GM13977 (cell line): ENCODE measurements at places on chromosomes 16 and 17.

DNA sequence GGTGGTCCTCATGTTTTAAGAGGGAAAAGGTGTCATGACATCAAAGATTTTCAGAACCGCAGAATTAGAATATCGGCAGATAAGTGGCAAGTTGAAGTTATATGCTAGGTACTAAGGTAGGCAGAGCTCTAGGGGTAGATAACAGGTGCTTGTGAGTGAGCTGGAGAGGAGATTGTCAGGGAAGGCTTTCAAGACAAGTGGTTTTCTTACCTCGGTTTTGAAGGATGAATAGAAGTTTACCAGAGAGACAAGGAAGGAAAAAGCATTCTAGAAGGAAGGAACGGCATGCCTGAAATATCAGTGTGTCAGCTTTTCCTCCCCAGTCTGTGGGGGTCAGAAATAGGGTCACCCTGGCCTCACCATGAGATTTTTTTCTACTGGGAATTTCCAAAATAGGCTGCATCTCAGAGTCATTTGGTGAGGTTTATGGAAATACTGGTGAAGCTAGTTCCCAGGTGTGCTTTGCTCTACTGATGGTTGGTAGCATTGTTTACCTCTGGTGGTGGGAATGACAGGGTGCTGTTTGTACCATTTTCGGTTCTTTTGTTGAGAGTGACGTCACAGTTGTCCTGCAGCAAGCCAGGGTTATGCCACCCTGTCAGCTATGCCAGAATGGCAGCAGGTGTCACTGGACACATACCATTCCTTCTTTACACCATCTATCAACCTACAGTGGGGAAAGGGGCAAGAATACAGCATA is 112.5 kb downstream of the MSI2 start:
- DNase-seq = no peak

- DNase-seq = no peak
These were observed 1.5 kb upstream of the FAAP100 start for GRCh38 chr17:81553616-81554181.

GRCh38 chr16:27432558-27432957 is 30.6 kb downstream of the IL21R start:
- no peak for DNase-seq

DNA sequence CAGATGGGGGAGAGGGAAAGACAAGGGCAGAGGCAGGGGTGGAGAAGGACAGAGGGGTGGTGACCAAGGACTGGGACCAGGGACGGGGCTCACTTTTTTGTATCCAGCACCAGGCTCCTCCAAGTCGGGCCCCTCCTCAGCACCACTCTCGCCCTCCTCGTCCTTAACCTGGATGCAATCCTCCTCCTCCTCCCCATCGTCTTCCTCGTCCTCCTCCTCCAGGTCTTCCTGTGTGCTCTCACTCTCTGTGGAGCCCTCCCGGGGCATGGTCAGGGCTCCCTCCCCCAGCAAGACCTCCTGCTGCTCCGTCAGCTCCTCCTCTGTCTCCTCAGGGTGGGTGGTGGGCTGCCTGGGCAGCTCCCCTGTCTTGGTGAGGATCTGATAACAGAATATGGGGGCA is 16.8 kb downstream of the G6PC3 start:
- no peak for DNase-seq

DNA sequence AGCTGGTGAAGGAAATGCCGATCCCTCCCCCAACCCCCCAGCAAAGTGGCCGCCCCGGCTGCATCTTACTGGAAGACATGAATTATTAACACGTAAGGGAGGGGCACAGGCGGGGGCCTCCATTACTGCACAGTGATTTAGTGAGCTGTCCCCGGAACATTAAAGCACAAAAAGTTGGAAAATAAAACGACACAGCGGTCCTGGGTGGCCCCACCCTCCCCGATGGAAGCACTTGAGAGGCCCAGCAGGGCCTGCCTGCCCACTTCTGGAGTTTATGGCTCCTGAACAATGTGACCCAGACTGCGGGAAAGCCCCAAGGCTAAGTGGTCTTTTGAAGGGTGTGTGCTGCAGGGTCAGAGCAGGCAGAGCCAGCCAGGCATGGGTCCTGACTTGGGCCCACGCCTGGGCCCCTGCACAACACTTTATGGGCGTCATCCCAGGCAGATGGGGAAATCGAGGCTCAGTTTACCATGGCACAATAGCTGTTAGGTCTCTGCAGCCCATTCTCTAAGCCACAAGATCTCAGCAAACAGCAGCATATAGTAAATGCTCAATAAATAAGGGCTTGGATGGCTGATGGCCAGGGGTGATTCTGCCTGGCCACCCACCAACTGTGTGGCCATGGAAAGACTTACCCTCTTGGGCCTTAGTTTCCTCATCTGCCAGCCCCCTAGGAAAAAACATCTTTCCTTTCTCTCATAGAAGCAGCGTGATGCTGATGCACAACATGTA is 22.8 kb downstream of the CCDC102A start:
- no peak for DNase-seq

- DNase-seq = no peak
These were observed 7.5 kb downstream of the C16orf90 start for GRCh38 chr16:3487521-3488410.

DNA sequence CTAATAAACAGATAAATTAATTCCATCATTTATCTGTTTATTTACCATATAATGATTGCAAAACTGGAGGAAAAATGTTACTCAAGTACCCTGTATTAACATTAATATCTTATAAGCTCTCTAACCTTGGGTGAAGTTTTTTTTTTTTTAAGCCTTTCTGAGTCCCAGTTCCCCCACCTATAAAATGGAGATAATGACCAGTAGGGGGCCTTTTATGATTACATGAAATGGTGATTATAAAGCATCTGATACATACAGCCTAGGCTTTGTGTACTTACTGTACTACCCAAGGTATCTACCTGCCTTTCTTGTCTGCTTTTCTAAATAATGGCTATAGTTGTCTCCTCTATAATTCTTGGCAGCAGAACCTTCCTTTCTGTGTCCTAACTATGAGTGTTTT is 22.6 kb downstream of the LRRC36 start:
- DNase-seq = no peak

DNA sequence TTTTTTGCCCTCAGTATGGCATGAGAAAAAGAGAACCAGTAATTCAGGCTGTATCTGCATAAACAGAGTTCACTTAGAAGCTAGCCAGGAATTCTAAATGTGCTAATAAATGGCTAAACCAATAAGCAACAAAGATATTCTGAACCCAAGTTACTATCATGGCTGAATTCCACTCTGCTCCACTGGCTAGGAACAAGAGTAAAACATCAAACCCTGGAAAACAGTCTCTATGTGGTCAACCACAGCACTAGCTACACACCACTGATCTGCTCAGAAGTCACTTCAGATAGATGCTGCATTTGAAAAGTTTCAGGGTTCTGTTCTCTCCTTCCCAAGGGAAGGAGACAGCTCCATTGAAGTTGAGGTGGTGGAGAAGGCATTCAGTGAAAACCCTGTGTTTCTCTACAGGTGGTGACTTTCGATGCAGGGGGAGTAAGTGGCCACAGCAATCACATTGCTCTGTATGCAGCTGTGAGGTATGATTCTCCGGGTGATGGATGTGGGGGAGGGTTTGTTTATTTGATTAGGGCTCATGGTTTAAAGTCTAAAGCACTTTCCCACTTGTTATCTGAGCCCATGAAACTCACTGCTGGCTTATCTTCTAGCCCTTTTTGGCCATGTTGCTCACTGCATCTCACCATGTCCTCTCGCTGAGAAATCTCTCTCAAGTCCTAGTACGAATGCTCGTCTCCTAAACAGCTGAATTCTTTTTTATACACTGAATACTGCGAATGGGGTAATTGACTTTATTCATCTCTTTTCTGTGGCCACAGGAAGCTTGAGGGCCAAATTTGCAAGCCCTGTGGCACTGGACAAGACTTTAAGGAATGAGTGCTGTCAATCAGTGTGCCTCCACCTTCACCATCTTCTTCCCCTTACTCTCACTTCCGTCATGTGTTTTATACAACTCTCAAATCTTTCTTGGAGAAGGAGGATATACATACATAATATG is 39.9 kb downstream of the CENPV start:
- no peak for DNase-seq

DNA sequence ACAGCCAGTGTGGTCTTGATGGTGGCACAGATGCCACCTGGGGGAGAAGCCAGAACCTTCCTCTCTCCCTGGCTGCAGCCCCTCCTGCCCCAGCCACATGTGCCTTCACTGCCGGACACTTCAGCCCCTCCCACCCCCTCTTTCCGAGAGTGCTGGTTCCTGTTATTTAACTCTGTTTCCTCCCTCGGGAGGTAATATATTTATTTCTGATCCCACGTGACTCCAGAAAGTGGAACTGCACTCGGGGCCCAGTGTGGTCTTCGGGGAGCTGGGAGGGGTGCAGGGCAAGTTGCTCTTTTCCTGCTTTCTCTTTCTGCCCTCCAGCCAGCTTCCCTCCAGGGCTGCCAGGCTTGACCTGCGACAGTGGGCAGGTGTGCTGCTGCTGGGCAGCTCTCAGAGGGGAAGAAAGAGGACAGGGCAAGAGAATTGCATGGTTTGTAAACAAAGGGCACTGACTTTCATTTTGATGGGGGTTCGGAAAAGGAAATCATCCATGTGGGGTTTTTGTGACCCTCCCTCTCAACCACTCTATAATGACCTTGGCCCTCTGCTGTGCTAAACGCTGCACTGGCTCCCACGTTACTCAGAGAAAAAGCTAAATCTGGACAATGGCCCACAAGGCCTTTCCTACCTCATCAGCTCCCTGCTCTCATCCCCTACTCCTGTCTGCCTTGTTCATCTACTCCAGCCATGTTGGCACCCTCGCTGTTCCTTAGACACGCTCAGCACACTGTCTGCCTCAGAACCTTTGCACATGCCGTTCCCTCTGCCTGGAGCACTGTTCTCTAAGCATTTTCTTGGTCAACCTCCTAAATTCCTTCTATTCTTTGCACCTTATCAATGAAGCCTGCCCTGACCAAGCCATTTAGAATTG is 8.2 kb upstream of the CIITA start:
- peak; percentile 58 for DNase-seq
